ENCODE measurements at places on chromosomes 3 and 15.

- no peak for DNase-seq
Observed at GRCh38 chr15:95888762-95889161, 441.7 kb upstream of the NR2F2 start.

DNA sequence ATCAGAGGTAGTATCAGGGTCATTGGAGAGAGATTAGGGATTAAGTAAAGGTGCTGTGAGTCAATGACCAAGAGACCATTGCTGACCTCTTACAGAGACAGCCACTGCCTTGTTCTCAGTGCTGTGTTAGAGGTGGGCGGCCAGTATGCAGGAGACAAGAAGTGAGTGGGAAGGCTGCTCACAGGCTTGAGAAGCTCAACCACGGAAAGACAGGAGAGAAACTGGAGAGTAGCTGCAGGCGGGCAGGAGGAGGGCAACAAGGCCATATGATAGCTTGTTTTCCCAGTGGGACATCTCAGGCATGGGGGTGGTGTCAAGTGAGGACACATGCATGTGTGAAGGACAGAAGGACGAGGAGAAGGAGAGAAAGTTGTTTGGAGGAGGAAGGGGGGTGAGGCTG lies 237.3 kb downstream of the PDCD6IP start:
- no peak for DNase-seq

DNA sequence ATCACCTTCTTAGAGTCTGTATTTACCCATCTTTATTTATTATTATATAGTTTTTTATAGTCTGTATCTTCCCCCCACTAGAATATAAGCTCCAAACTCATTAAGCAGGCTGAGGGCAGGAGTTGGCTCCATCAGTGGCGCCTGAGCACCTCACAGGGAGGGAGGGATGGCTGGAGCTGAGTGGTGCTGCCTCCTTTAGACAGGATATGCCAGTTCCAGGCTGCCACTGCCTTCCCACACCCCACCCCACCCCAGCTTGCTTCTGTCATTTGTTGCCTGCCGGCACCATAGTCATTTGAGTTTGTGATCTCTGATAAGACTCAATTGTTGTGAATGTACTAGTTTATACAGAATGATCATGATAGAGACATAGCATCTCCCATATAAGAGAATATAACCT lies 85.5 kb downstream of the KLHL25 start:
- no peak for DNase-seq

GRCh38 chr15:49750553-49750952 lies 129.7 kb downstream of the DTWD1 start:
- no peak for DNase-seq

DNA sequence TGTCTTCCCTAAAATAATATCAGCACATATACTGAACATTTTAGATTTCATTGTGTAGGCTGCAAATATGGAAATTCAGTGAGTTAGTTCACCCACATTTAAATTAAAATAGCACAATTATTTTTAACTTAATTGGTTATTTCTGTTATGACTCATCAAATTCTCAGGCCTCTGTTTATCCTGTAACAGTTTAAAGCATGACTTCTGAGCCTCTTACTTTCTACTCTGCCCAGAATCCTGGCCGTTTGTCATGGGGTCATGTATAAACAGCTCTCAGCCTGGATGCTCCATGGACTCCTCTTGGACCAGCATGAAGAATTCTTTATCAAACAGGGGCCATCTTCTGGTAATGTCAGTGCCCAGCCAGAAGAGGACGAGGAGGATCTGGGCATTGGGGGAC lies 12.2 kb downstream of the TUBGCP4 start:
- DNase-seq = no peak

DNA sequence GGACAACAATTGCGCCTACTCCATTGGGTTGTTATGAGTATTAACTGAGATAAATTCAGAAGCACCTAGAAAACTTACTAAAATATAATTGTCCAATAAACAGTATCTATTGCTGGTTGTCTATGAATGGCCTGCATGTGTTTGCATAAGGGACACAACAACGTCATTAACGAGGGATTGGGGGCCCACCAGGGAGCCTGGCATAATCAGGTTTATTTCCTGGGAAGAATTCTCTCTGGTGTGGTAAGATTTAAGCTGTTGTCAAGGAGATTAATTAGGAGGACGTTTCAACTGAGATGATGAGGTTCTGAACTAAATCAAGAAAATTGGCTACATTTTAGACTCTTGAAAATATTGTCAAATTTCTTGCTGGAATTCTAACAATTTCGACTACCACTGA lies 176.1 kb upstream of the CDIN1 start:
- DNase-seq = no peak

GRCh38 chr3:121942116-121942786 lies 48.0 kb downstream of the SLC15A2 start:
- DNase-seq = no peak
